NCI-H2081 (cell line): ENCODE measurements at places on chromosomes 2 and 18.

GRCh38 chr2:21633466-21633865, 509.7 kb downstream of the TDRD15 start:
- DNase-seq = peak; percentile 78

- no peak for DNase-seq
Observed at GRCh38 chr2:12009323-12009905, 263.0 kb downstream of the LPIN1 start.

GRCh38 chr18:1806884-1807615, 764.3 kb downstream of the METTL4 start:
- DNase-seq = peak; percentile 19

GRCh38 chr2:73984203-73984921, at the start of gene TET3:
Gene TET3, plus strand, starts transcription at chr2:73984910. Its CDS starts 1,494 bp downstream, at chr2:73986404.
- no peak for DNase-seq

DNA sequence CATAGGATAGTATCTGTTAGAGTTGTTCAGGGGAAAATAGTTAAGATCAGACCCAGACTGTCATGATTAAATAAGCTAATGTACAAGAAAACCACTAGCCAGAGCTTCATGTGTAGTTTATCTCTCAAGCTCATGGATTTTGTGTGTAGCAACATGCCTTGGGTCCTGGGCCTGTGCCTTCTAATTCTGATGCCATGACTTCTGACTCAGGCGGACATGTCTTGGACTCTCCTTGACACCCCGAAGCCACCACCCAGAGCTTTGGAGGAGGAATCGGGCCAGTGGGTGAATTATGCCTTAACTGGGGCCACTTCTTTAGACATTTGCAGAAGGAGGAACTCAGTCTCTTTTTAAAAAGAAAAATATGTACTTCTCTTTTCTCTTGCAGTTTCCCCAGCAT, 68.7 kb downstream of the NPAS2 start:
- DNase-seq = no peak

DNA sequence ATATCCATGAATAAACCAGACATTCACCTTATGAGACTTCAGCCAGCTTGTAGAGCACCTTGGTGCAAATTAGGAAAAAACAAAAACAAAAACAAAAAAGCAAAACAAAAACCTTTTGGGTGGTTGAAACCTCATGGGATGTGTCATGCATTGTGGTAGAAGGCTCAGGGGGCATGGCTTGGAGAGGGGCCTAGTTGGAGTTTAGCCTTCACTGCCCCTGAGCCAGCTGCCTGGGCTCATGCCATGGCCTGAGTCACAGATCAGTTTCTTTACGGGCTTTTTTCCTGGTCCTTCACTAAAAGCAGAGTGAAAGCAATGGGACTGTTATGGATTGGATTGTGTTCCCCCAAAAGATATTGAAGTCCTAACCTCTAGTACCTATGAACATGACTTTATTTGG, 22.0 kb upstream of the DAPL1 start:
- no peak for DNase-seq

- DNase-seq = no peak
Observed at GRCh38 chr2:48504647-48505327, 25.2 kb upstream of the STON1 start.

- DNase-seq = no peak
Observed at GRCh38 chr2:224576088-224576715, 9.0 kb downstream of the CUL3 start.

DNA sequence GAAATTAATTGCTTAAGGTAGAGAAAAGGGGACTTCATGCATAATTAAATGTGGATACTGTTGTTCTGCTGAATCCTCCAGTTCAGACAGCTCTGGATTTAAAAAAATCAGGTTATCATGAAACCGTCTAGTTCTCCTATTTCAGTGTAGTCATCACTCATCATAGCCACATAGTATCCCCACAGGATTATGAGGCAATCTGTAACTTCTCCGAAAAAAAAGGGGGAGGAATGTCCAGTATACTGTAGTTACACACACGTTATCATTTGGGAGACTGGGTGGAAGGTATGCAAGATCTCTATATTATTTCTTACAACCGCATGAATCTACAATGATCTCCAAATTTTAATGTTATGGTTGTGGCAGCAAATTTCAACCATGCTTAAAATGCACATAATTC, 114.0 kb downstream of the HIBCH start:
- DNase-seq = no peak

DNA sequence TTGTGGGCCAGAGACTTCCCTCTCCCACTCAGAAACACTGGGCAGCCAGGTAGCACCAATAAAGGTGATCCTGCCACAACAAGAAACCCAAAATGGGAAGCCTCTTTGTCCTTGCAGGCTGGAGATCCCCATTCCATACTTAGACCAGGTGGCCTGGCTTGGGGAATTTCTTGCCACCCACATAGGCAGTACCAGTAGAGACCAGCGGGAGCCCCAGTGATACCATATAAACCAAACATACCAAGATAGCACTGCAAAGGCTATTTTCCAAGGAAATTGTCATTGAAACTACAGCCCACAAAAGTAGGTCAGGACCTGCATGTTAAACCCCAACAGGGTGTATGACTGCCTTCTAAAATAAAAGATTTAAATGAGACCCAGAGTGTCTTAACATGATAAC, 171.6 kb downstream of the DIS3L2 start:
- no peak for DNase-seq

DNA sequence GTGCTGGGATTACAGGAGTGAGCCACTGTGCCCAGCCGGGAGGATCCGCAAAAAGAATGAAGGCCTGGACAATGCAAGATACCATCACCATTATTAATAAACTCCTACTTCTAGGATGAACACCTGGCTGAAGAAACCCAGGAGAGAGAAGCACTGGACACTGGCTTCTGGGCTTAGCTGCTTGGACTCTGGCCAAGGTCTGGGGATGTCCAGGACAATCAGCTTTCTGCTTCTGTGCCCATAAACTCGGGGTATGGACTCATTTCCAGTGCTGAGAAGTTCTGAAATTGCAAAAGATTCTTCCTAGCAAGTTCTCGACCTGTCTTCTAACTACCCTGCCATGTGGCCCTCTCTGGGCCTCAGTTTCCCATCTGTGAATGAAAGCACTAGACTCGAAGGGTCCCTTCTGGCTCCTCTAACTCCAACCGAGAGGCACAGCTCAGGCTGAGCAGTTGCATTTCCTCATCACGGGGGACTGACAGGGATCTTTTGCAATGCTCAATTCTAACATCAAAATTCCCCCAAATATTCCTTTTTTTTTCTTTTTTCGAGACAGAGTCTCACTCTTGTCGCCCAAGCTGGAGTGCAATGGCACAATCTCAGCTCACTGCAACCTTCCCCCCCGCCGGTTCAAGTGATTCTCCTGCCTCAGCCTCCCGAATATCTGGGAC, 2.4 kb upstream of the SH2D6 start:
- no peak for DNase-seq

- no peak for DNase-seq
Observed at GRCh38 chr2:239548451-239548871, 147.6 kb upstream of the HDAC4 start.

DNA sequence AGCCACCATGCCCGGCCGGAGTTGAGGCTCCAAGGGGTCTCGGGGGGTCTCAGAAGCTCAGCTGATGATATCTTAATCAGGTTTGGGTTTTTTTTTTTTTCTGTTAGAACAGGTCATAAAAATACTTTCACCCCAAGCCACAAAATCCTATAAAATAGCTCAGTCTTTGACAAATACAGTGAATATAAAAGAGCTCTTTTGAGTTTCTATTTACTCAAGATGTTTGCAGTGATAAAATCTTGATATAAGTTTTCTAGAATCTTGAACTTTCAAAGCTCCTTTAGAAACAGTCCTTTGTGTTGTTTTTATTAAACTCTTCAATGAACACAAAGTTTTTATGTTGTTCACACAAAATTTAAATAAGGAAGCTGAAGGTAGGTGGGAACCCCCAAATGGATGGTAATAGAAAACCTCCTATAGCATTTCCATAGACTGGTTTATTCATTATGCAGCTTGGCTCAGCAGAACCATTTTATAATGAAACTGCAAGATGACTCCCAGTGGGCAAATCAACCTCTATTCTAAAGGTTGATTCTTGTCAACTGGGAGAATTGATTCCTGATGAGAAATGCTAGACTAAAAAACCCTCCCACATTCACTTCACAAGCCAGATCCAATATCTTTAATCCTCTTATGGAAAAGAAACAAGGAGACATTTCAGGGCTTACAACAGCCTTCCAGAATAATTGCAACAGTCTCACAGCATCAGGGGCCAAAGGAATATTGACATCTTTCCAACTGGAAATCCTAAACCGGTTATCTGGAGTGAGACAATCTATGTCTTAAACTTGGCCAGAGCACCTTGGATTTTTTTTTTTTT, 13.6 kb upstream of the NARS1 start:
- no peak for DNase-seq

GRCh38 chr2:12348216-12348615, 368.5 kb upstream of the TRIB2 start:
- no peak for DNase-seq

- no peak for DNase-seq
Observed at GRCh38 chr2:165833156-165833555, 39.1 kb upstream of the GALNT3 start.

DNA sequence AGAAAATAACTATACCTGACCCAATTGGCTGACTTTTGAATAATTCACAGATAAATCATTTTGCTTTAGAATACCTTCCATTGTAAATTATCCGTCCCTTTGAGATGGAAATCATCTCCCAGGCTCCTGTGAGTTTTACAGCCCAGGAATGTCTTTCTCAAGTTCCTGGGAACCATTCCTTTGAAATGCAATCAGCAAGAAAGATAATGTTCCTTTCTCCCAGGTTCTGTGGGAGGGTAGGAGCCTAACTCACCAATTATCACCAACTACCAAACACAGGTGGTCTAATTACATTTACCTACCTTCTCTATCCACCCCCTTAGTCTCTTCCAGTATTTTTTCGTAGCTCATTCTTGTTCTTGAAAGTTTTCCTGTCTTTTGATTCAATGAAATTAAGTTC, 1016.0 kb downstream of the SOCS6 start:
- no peak for DNase-seq
